Stimulated activated CD4-positive, alpha-beta T cell treated with anti-CD3 and anti-CD28 coated beads, Interleukin-12 subunit alpha, Interleukin-12 subunit beta, amount 100 ng/mL, for 24 hours (primary cell): ENCODE measurements at places on chromosomes 13 and 19.

DNA sequence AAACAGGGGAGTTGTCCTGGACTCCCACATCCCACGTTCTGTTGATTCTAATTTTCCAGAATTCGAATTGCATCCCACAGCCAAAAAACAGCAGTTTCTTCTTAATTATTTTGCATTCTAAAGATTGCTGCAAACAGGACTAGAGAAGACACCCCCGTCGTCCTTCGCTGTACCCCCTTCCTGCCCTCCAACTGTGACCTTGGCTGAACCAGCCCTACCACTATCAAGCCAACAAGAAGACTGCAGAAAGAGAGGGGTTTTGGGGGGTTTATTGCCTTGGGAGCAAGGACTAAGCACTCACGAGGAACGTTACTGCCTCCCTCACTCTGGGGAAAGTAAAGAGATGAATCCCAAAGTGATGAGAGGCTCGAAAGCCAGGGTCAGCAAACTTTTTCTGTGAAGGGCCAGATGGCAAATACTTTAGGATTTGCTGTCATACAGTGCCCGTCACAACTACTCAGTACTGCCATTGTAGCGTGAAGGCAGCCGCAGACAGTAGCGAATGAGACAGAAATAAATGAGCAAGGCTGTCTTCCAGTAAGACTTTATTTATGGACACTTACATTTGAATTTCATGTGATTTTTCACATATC, 32.5 kb upstream of the KATNAL1 start:
- DNase-seq = no peak

DNA sequence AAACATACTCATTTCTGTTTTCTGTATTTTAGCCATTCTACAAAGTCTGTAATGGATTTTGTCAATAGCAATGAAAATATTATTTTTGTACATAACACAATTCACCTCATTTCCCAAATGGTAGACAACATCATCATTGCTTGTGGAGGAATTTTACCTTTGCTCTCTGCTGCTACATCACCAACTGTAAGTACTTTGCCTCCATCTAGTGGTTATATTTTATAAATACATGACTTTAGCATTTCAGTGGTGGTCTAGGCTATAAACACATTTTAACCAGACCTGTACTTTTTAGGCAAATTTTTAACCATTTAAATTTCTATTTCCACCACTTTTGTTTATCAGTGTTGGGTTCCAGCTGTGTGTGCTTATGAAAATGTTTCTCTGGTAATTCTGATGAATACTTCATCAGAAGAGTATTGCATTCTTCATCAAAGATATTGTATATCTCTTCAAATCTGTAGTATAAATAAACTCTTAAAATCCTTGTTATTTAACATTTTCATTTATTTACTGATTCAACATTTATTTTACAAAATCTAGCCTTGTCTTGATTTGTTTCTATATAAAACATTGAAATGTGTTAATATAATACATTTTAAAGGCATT, 222.4 kb downstream of the NBEA start:
- no peak for DNase-seq

GRCh38 chr13:93811071-93811737, 584.6 kb downstream of the GPC6 start:
- DNase-seq = no peak

DNA sequence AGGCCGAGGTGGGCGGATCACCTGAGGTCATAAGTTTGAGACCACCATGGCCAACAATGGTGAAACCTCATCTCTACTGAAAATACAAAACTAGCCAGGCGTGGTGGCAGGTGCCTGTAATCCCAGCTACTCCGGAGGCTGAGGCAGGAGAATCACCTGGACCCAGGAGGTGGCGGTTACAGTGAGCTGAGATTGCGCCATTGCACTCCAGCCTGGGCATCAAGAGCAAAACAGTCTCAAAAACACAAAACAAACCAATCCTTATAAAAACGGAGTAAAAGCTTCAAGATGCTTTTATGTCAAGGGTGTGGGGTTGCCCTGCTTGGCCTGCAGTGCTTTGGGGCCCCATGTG, 7.2 kb downstream of the ACP4 start:
- no peak for DNase-seq

DNA sequence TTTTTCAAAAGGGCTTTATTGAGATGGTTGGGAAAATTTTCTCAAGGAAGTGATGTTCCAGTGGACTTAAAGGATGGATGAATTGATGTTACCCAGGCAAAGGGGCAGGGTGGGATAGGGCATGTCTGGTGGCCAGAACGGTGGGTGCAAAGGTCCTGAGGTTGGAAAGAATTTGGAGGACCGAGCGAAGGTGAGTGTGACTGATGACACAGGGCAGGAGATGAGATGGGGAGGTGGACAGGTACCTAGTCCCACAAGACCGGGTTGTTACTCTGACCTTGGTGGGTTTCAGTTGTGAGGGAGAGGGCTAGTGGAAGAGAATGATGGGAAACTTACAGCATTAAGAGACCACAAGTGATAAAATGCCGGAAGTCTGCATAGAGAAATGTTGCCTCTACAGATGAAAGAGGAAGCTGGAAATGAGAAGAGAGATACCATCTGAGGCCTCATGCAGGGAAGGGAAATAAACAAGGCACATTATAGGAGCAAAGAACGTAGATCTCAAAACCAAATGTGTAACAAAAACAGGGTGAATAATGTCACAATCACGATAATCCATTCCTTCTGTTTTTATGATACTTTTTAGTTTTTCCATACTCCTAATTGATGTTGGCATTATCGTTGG, 4.5 kb downstream of the ADGRE1 start:
- no peak for DNase-seq

DNA sequence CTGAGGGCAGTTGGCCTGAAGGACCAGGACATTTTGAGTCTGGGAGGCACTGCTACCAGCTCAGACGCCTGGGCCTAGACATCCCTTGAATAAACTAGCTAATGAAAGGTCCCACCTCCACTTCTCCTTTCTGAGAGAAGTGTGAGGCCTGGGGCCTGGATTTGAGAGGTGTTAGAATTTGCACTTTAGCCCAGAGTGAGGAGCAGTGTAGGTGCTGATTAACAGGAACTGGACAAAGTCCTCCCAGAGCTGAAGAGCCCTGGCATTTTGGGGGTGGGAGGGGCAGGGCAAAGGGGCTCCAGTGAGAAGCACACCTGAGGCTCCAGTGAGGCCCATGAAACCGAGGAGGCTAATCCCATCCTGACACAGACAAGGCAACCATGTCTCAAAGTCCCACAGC, 15.2 kb upstream of the SLC1A5 start:
- DNase-seq = no peak

DNA sequence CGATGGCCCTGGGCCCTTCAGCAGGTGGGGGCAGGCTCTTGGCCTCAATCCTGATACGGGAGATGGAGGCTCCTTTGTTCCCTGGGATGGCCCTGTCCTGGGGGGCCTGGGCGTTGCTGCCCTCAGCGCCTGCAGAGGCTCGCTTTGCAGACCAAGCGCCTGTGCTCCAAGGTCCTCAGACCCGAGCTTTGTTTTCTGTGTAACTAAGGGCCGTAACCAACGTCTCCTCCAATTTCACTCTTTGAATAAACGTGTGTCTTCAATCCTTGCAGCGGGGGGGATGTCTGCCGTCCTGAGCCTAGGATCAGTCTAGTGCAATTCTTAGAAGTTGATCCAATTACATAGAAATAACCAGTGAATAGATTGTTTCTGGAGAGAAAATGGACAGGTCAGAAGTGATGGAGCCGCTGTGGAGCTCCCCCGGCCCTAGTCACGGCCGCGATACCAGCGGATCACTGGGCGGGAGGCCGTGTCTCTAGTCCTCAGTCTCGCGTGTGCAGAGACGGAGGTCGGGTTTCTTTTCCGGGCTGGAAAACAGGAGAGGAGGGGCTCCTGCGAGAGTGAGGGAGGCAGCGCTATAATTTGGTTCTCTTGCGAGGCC, 5.3 kb downstream of the PTBP1 start:
- no peak for DNase-seq

GRCh38 chr19:53311044-53311443, 22.5 kb upstream of the ZNF845 start:
- no peak for DNase-seq

DNA sequence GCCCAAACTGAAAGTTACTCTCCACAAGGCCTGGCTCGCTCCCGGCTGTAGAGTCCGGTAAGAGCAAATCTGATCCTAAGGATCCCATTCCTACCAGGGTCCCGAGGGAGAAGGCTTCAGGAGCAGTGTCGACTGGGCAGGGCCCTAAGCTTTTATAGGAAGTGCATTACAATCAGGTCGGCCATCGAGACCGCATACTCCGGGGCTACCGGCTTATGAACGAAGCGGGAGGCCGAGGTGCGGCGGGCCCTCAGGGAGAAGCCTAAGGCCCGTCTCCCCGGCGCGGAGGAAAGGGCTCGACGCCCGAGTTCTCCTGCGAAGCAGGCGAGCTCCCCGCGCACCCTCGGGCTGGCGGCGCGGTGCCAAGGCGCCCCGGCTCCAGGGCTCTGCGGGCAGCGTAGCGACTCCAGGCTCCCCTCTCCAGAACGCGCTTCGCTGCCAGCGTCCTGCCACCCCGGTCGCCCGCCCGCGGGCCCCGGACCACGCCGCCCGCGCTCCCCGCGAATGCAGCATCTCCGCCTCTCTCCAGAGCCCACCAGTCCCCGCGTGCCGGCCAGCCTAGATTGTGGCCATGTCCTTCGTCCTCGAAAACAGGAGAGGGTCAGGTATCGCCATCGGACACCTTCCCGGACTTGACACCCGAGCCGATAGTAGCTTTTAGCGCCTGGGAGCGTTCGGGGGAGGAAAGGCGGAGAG, 1.4 kb downstream of the EFNB2 start:
- DNase-seq = no peak

DNA sequence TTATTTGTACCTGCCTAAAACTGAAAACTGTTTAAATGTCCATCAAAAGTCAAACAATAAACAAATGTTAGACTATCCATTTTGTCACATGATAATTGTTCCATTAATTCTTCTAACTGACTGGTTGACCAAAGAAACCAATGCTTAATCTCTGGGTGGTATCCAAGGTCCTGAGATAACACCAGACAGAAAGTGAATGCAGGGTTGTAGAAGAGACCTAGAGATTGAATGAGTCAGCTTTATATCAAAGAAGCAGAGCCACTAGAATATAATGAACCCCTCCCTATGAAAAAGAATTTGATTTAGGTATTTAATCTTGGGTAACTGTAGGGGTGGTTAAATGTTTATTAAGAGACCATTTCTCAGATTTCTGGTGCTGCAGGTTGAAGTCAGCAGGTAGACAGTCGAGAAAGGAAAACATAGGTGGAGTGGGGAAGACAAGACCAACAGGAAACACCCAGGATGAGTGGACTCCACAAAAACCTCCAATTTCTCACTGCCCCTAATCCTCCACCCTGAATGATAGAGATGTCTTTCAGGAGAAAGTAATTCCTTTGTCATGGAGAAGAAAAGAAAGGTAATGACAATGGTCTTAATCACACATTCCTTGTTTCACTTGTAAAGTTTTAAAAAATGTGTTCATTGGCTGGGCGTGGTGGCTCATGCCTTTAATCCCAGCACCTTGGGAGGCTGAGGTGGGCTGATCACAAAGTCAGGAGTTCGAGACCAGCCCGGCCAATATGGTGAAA, 536.4 kb downstream of the IRS2 start:
- no peak for DNase-seq
